ENCODE measurements at places on chromosomes 12 and 14.
A peak's percentile ranks its signal among the peaks of the same experiment; 100 is the strongest.

DNA sequence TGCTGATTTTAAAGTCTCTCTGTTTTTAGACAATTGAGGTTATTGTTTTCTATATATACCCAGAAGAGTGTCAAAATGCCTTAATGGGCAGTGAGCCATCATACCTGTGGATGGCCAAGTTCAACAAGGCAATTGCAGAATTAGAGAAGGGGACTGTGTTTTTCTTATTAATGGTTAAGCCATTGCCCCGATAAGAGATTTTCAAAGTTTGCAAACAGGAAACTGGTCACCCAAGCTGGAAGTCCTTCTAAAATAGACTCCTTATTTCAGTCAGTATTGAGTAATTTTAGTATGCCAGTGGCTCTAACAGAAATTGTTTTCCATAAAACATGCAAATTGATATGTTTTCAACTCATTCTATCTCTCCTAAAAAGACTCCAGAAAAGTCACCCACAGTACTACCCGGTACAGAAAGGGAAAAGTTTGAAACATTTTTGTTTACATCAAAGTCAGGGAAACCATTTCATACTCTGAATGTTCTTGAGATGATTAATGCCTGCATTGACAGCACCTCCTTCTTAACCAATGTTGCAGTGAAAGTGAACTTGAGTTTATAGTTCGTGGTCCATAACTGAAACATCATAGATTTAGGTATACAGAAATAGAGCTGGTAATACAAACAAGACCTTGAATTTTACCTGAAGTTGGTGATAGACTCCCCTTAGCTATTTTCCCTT lies 191.1 kb downstream of the TMX1 start:
- DNase-seq, result no peak

DNA sequence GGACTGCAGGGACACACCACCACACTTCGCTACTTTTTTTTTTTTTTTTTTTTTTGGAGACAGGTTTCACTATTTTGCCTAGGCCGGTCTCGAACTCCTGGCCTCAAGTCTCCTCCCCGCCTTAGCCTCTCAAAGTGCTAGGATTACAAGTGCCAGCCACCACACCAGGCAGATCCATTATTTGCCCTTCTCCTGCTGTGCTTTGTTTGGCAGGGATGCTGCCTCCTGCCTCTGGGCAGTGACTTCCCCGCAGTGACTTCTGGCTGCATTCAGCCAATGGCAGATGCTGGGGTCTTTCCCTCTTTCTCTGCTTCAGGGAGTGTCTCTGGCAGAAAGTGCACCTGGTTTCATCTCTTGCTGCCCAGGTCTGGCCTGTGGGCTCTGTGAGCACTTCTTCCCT lies 6.7 kb upstream of the MORN3 start:
- no peak for DNase-seq

- DNase-seq, result no peak
Observed at GRCh38 chr12:67876305-67876915, 112.8 kb upstream of the IFNG-AS1 start.

- DNase-seq, result no peak
Observed at GRCh38 chr12:2984698-2985097, 25.5 kb downstream of the TEAD4 start.

DNA sequence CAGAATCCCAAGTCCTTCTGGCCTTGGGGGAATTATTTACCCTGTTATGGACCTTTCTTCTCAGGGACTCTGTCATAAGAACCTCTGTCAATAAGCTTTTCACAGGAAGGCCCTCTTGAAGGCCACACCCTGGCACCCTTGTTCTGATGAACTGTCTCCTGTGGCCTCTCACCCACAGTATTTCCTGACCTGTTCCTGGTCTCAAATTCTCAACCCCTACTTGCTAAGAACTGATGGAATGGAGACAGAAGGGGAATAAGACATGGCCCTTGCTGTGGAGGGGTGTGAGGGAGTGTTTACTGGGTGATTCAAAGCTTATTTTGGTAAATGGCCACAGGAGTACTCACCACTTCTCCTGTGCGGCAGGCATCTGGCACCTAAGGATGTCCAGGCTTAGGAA lies 1082.9 kb downstream of the BCL11B start:
- DNase-seq, result no peak

DNA sequence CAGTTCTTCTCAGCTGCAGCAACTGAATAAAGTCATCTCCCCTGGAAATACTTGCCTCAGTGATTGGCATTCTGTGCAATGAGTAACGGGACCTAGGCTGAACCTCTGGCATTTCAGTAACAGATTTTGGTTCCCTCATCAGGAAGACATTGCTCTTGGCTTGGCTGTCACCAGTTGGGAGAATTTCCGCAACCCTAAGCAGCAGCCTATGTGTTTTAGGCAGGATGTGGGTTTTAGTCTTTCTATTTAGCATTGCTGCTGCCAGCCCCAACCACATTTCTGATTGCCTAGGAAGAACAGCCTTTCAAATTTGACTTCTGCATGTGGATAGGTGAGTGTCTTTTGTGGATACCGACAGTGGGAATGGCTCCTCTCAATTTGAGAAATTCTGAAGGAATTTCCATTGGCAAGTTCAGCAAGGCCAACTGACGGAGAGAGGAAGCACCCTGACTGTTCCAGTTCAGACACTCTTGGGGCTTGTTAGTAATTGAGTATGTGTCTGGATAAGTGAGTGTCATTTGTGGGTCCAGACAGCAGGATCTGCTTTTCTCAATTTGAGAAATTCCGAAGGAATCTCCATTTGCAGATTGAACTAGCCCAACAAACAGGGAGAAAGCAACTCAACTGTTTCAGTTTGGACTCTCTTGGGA lies 19.0 kb upstream of the CLEC2A start:
- peak; percentile 23 for DNase-seq

DNA sequence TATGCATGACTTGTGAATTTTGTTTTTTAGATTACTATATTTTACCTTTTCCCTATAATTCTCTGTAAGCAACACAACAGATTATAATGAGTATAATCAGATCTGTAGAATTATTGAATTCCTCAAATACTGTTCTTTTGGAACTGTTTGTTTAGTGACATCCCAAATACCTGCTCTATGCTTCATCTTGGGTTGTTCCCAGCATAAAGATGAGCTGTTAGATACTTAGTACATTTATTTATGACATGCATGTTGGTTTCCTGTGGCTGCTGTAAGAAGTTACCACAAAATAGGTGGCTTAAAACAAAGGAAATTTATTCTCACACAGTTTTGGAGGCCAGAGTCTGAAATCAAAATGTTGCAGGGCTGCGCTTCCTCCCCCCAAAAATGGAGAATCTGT lies 78.4 kb downstream of the PTPRR start:
- DNase-seq, result no peak

GRCh38 chr14:99258341-99258861 lies 13.6 kb downstream of the BCL11B start:
- no peak for DNase-seq

DNA sequence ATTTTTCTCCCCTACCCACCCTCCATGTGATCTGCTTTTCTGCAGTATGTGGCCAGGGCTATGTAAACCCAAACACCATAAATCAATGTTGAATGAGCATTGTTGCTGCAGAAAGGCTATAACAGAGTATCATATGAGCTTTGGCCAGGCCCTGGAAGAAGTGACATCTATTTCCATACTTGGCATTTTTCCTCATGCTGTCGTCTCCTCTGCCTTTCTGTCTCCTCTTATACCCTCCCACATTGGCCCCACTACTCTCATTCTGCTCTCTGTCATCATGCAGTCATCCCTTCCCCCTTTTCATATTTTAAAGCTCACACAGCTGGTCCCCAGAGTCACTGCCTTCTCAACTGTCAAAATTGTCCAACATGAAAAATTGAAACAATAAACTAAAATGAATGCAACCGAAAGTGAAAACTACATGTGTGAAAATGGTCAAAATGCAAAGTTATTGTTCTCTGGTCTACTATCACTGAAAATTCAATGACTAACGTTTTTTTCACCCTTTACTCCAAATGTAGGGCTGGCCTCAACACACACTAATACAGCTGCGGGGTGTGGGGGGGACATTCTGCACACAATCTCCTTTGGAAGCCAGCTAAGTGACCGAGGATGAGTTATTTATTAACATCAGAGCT lies 290.7 kb upstream of the TMPO start:
- no peak for DNase-seq

- DNase-seq, result no peak
Observed at GRCh38 chr12:59173695-59174094, 253.4 kb upstream of the LRIG3 start.

DNA sequence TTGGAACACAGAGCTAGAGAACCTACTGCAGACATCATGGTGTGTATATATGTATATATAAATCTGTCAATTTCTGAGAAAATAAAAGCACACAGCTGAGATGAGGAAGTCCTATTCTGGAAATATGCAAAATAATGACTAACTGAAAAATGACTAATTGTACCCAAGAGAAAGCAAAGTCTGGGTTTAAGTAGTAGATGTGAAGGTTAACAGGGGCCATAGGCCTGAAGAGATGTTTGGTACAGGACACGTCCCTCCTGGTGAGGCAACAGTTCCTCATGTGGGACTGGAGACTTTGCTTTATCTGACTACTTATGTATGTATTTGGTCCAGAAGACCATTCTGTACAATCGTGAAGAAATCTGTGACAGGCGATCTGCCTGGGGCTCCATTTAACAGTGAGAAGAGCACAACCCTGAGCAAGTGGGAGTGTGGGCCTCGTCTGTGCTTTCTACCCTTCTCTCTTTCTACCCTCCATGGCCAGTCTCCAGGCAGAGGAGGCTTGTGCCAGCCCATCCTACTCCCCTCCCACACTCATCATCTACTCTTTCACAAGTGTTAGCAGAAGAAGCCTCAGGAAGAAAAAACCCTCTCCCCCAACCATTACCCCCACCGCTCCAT lies 67.5 kb downstream of the SLC41A2 start:
- no peak for DNase-seq

DNA sequence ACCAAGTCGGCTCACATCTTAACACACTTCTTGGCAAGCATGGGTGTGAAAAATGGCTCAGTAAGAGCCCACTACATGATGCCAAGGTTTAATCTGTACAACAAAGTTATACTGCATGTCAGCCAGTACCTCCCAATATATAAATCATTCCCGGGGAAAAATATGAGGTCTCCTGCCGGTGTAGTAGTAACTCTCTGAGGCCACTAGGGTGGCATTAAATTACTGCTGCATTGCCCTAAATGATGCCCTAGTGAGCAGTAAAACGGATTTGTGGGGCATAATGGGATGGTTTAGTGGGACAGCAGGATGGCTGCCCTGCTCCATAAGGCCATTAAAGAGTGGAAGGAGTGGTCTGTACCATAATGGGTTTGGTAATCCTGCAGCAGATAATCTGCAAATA lies 267.7 kb downstream of the MED13L start:
- DNase-seq, result no peak

- DNase-seq, result no peak
Observed at GRCh38 chr14:102545461-102546265, 36.1 kb upstream of the ANKRD9 start.

- no peak for DNase-seq
Observed at GRCh38 chr12:59131462-59131861, 211.2 kb upstream of the LRIG3 start.

DNA sequence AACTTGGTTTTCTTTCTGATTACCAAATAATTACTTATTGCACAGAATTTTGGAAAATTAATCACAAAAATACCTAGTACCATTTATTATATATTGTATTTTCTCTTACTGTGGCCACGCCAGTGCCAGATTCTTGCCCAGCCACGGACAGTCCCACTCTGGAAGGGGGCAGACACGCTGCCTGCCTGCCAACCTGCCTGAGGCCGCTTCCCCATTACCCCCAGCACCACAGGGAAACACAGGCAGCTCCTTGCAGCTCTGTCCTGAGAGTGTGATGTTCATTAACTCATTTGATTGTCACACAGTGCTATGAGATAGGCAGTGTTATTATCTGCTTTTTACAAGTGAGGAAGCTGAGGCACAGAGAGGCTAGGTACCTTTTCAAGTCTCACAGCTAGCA lies 46.8 kb downstream of the CACNA1C start:
- DNase-seq, result no peak

DNA sequence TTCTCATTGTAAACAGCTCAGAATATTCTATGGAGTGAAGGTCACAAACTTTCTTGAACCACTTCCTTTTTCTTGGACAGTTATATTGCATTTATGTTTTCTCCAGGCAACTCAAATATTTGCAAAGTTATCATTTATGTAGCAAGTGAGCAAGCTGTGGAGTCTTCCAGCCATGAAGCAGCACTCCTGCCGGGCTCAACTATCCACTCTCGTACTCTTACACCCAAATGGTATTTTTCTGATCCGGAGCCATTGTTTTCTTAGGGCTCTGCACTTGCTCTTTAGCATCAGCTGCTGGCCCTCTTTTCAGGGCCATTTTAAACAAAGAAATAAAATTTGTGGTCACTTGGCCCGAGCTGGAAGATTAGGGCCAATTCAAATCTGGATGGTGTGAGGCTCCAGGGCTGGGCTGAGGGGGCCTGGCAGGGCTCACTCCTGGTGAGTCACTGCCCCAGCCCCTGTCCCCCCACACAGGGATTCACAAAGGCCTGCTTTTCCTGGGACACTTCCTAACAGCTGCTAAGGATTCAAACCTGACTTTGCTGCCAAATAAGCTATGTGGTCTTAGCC lies 19.7 kb downstream of the SYNE3 start:
- no peak for DNase-seq

DNA sequence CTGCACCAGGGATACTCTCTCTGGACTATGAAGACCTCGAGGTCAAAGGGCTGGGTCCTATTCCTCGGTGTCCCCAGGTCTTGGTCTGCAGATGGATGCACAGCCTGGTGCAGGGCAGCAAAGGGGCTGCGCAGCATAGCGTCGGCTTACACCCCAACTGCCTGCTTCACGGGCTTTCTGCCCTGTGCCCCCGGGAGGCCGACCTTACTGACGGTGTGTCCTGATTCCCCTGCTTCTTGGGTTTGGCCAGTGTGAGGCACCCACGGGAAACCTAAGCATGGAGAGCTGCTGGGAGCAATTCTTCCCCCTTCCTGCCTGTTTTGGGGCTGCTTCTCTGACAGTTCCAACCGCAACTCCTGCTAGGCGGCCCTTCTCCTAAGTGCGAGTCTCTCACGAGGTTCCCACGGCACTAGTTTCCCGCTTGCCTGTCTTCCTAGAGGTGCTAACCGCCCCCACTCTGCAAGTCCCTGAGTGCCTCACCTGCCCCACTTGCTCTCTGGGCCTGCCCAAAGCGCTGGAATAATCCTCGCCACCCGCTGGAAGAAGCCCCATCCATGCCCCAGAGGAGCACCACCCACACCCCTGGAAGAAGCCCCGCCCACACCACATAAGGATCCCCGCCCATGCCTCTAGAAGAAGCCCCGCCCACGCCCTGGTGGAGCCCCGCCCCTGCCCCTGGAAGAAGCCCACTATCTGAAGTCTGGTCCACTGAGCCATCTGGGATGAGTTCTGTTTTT lies 54.0 kb downstream of the PRIMA1 start:
- no peak for DNase-seq

GRCh38 chr12:131893605-131894312 lies 663 bp upstream of the ULK1 start:
- DNase-seq, result no peak

GRCh38 chr14:29255692-29256091 lies 489.1 kb downstream of the FOXG1 start:
- DNase-seq, result no peak

GRCh38 chr12:182381-182892 lies 31.5 kb downstream of the SLC6A12 start:
- no peak for DNase-seq

DNA sequence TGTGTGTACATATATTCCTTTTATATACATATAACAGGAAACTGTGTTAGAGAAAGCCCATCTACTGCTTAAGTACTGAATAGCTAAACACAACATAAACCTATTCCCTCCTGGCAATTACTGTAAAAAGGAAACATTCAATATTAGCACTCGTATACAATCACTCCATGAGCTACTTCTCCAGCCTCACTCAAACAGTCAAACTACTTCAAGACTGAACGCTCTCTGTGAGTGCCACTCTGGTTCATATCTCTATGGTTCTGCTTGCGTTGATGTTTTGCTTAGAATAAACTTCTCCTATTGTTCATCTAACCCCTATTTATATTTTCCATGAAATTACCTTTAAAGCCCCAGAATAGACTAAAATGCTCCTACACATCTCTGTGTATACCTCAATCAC lies 243.7 kb downstream of the MED13L start:
- DNase-seq, result no peak

All from stimulated activated CD8-positive, alpha-beta memory T cell treated with anti-CD3 and anti-CD28 coated beads, Interleukin-7, amount 100 ng/mL, for 4 hours (primary cell).